PC-9 (cell line): ENCODE measurements at places on chromosomes 5 and 9.

GRCh38 chr5:59767681-59768151, 125.8 kb downstream of the PDE4D start:
- peak overlapping the region; percentile 88 for H3K4me3 ChIP-seq
- no peaks in the 10 kb centered on the region for H3K27me3 ChIP-seq
- peaks cover 54% of the 10 kb centered on the region for H3K4me1 ChIP-seq
- DNase-seq, result no peak
- no peaks in the 10 kb centered on the region for H3K36me3 ChIP-seq
- peak overlapping the region; percentile 65 for H3K27ac ChIP-seq

GRCh38 chr5:17185773-17186172, 31.7 kb upstream of the BASP1 start:
- H3K4me1 ChIP-seq, result peaks cover 3% of the 10 kb centered on the region
- H3K27me3 ChIP-seq, result no peaks in the 10 kb centered on the region
- DNase-seq, result no peak
- H3K36me3 ChIP-seq, result no peaks in the 10 kb centered on the region
- H3K4me3 ChIP-seq, result no peak overlapping the region

GRCh38 chr9:130128251-130128650, 44.0 kb upstream of the NCS1 start:
- H3K27ac ChIP-seq, result peak overlapping the region; percentile 80
- H3K4me3 ChIP-seq, result 0 out of 2 replicates have a peak overlapping the region, but pooled peaks have one; percentile 13
- H3K36me3 ChIP-seq, result peaks cover 6% of the 10 kb centered on the region; the same call in 1 of the 2 replicates

GRCh38 chr5:135221187-135221473, 177.9 kb downstream of the MACROH2A1 start:
- H3K27me3 ChIP-seq, result no peaks in the 10 kb centered on the region
- DNase-seq, result no peak
- H3K27ac ChIP-seq, result no peak overlapping the region
- H3K4me1 ChIP-seq, result peaks cover 14% of the 10 kb centered on the region

- H3K27ac ChIP-seq, result no peak overlapping the region
- peaks cover 17% of the 10 kb centered on the region for H3K4me1 ChIP-seq
- H3K36me3 ChIP-seq, result peaks cover 20% of the 10 kb centered on the region
- DNase-seq, result no peak
- no peak overlapping the region for H3K4me3 ChIP-seq
Observed at GRCh38 chr9:71752928-71753327, 15.4 kb downstream of the CEMIP2 start.

GRCh38 chr5:172525996-172526360, 71.7 kb upstream of the SH3PXD2B start:
- no peak overlapping the region for H3K27ac ChIP-seq
- no peak for DNase-seq
- H3K27me3 ChIP-seq, result peaks cover 42% of the 10 kb centered on the region
- no peaks in the 10 kb centered on the region for H3K36me3 ChIP-seq
- no peak overlapping the region for H3K4me3 ChIP-seq
- no peaks in the 10 kb centered on the region for H3K4me1 ChIP-seq
